ENCODE measurements at places on chromosomes 1 and 21. TPM values are rescaled to one million over a fixed set of nuclear protein-coding genes. Genes with fewer than 3 reads are reported as not detected.

DNA sequence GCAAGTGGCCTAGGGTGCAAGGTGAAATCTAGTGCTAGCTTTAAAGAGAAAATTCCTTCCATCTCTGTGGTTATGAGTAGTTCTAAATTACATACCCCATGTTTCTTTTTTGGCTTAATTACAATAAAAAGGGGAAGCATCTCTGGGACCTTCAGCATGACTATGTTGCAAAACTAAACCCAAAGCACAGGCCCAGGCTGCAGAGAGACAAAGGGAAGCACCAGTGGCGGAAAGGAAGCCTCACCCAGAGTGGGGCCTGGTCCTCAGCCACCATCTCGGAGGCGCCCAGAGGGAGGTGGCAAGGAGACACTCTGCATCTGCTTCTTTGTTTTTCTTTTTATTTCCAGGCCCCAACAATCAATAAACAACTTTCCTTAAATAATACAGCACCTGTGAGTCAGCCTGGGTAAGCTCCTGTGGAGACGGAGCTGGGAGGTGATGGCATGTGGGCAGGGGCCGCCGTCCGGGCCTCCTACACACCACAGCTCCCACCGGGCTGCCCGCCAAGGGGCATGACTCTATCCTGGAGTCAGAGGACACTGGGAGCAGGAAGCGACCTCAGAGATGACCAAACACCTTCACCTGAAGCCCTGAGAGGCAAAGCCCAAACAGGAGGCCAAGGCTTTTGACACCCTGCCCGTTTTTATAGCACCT, 21.7 kb downstream of the ITPKB start:
- H3K27ac ChIP-seq, result no peak overlapping the region
- H3K4me3 ChIP-seq, result no peak overlapping the region
- H3K36me3 ChIP-seq, result no peaks in the 10 kb centered on the region
- DNase-seq, result no peak
- H3K4me1 ChIP-seq, result peaks cover 7% of the 10 kb centered on the region
- H3K27me3 ChIP-seq, result no peaks in the 10 kb centered on the region

- H3K4me3 ChIP-seq, result no peak overlapping the region
- no peak for DNase-seq
- H3K4me1 ChIP-seq, result no peaks in the 10 kb centered on the region
- peaks cover 4% of the 10 kb centered on the region for H3K27me3 ChIP-seq
These were observed 27.6 kb upstream of the SLAMF1 start for GRCh38 chr1:160674415-160674814.

DNA sequence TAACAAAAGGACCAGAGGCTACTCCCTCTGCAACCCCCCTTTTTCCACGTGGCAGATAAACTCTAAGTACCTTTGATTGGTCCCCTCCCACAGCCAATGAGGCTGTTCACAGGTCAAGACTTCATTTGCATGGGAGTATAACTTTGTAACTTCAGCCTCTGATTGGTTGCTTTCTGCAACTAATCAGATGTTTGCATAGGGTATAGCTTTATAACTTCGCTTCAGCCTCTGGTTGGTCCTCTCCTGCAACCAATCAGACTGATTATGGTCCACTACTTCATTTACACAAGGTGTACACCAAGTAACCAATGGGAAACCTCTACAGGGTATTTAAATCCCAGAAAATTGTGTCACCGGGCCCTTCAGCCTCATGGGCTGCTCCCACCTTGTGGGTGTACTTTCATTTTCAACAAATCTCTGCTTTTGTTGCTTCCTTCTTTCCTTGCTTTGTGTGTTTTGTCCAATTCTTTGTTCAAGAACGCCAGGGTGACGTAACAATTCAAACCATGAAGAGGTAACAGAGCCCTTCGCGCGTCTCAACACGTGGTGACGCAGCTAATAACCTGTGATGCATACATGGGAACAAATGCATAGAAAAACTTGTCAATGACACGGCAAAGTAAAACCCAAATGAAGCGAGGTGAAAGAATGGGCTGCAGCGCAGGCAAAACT, 47.2 kb downstream of the VPS26C start:
- H3K36me3 ChIP-seq, result peaks cover 19% of the 10 kb centered on the region
- H3K27me3 ChIP-seq, result no peaks in the 10 kb centered on the region
- peak overlapping the region; percentile 79 for H3K4me3 ChIP-seq
- no peak overlapping the region for H3K27ac ChIP-seq
- no peak for DNase-seq

- peak within 1 kb of the TSS; percentile 83 for H3K4me3 ChIP-seq
- DNase-seq, result peak; percentile 100
- H3K36me3 ChIP-seq, result no peaks in the 10 kb centered on the region
- H3K4me1 ChIP-seq, result peaks cover 19% of the 10 kb centered on the region
These were observed at the start of gene TMEM201 for GRCh38 chr1:9588551-9589143. Gene TMEM201, plus strand, starts transcription at chr1:9588911. Its CDS starts 20 bp downstream, at chr1:9588931.

DNA sequence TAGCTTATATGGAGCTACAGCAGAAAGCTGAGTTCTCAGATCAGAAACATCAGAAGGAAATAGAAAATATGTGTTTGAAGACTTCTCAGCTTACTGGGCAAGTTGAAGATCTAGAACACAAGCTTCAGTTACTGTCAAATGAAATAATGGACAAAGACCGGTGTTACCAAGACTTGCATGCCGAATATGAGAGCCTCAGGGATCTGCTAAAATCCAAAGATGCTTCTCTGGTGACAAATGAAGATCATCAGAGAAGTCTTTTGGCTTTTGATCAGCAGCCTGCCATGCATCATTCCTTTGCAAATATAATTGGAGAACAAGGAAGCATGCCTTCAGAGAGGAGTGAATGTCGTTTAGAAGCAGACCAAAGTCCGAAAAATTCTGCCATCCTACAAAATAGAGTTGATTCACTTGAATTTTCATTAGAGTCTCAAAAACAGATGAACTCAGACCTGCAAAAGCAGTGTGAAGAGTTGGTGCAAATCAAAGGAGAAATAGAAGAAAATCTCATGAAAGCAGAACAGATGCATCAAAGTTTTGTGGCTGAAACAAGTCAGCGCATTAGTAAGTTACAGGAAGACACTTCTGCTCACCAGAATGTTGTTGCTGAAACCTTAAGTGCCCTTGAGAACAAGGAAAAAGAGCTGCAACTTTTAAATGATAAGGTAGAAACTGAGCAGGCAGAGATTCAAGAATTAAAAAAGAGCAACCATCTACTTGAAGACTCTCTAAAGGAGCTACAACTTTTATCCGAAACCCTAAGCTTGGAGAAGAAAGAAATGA, 37.6 kb downstream of the CENPF start:
- H3K4me3 ChIP-seq, result no peak overlapping the region
- no peak for DNase-seq
- H3K4me1 ChIP-seq, result peaks cover 13% of the 10 kb centered on the region

GRCh38 chr1:201360486-201360885, 17.0 kb downstream of the TNNT2 start:
- H3K4me1 ChIP-seq, result no peaks in the 10 kb centered on the region
- no peaks in the 10 kb centered on the region for H3K36me3 ChIP-seq
- H3K27me3 ChIP-seq, result peaks cover 21% of the 10 kb centered on the region
- DNase-seq, result peak; percentile 79
- no peak overlapping the region for H3K27ac ChIP-seq

GRCh38 chr1:183027791-183028190, 4.6 kb downstream of the LAMC1 start:
- H3K36me3 ChIP-seq, result peaks cover 17% of the 10 kb centered on the region
- peak overlapping the region; percentile 94 for H3K27ac ChIP-seq
- H3K27me3 ChIP-seq, result no peaks in the 10 kb centered on the region
- H3K4me1 ChIP-seq, result peaks cover 58% of the 10 kb centered on the region
- peak overlapping the region; percentile 92 for H3K4me3 ChIP-seq
- DNase-seq, result no peak

- no peaks in the 10 kb centered on the region for H3K36me3 ChIP-seq
- peaks cover 26% of the 10 kb centered on the region for H3K4me1 ChIP-seq
- H3K27ac ChIP-seq, result no peak overlapping the region
- no peaks in the 10 kb centered on the region for H3K27me3 ChIP-seq
- H3K4me3 ChIP-seq, result no peak overlapping the region
These were observed 3.9 kb downstream of the DENND1B start for GRCh38 chr1:197771386-197771785.

- H3K4me1 ChIP-seq, result no peaks in the 10 kb centered on the region
- no peak for DNase-seq
- H3K27me3 ChIP-seq, result no peaks in the 10 kb centered on the region
- no peak overlapping the region for H3K4me3 ChIP-seq
These were observed 174.6 kb downstream of the USP25 start for GRCh38 chr21:15904389-15904788.

DNA sequence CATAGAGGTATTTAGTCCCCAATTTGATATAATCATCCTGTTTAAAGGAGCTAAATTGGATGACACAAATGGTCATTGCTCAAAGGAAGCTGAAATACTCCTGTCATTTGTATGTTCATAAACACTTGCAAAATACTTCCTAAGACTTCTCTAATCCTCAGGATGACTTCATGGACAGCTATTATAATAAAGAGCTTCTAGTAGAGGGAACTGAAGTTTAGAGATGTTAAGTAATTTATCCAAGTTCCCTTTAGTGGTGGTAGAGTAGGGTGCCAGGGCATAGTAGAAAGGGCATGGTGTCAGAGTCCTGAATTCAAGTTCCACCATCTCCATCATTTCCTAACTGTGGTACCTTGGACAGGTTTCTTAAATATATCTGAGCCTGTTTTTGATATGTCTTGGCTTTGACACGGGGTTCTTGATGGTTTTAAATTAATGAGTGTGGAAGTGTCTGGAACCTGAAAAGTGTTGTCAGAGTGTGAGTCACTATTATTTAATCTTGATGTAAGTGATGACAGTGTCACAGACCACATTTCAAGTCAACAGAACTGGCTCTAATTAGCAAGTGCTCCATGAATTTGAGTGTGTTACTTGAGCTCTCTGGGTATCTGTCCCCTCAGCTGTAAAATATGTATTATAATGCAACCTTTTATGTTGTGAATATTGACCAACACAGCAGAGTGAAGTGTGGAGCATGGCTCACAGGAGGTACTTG, 12.1 kb upstream of the GBP6 start:
- no peaks in the 10 kb centered on the region for H3K4me1 ChIP-seq
- H3K36me3 ChIP-seq, result no peaks in the 10 kb centered on the region
- no peak overlapping the region for H3K27ac ChIP-seq
- no peak for DNase-seq
- no peak overlapping the region for H3K4me3 ChIP-seq

GRCh38 chr1:147843486-147843885, 59.1 kb upstream of the GJA8 start:
- no peaks in the 10 kb centered on the region for H3K27me3 ChIP-seq
- no peaks in the 10 kb centered on the region for H3K36me3 ChIP-seq
- no peak overlapping the region for H3K4me3 ChIP-seq
- H3K4me1 ChIP-seq, result no peaks in the 10 kb centered on the region
- H3K27ac ChIP-seq, result no peak overlapping the region

DNA sequence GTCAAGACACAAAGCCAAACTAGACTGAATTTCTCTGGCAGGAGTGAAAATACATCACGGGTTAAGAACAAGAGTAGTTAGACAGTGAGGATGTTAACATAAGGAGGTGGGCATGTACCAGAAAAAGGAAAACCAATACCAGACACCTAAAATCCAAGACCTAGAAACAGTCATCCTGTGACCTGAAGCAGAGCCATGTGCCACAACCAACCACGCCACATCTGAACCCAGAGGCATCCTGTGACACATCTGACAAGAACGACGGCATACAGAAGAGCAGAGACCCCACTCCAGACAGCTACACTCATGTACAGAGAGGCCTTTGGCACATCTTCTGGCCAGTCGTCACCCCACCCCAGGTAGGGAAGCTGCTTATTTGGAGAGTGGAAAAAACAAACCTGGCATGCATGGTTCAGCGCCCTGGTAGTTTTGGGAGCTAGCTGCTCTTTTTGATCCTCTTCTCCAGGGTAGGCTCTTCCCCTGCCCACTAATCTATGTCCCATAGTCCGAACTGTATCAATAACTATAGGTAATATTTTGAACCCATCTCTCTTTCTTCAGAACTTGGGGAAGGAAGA, 72.1 kb downstream of the SLC45A1 start:
- no peak for DNase-seq
- peaks cover 16% of the 10 kb centered on the region for H3K4me1 ChIP-seq
- peak overlapping the region; percentile 17 for H3K27ac ChIP-seq
- no peaks in the 10 kb centered on the region for H3K27me3 ChIP-seq
- peaks cover 28% of the 10 kb centered on the region for H3K36me3 ChIP-seq
- H3K4me3 ChIP-seq, result no peak overlapping the region

GRCh38 chr1:26677306-26678115, 18.3 kb upstream of the ARID1A start:
- no peak overlapping the region for H3K27ac ChIP-seq
- H3K4me1 ChIP-seq, result peaks cover 13% of the 10 kb centered on the region
- peak; percentile 76 for DNase-seq
- no peaks in the 10 kb centered on the region for H3K27me3 ChIP-seq
- H3K4me3 ChIP-seq, result peak overlapping the region; percentile 62

DNA sequence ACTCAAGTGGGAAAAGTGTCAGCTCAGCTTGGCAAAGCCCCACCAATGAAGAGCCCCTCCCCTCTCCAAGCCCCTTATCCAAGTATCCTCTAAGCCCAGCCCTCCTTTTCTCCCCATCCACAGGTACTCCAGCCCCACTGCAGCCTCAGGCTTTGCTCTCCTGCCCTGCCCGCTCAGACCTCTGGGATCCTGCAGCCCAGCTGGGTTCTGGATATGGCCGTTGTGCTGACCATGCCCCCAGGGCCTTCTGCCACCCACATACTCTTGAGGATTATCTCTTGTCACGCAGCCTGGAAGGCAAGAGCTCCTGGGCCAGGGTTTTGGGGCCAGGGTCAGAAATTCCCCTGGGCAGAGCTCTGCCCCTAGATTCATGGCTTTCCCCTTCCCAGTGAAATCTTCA, 4.7 kb downstream of the SHISA4 start:
- H3K27ac ChIP-seq, result no peak overlapping the region
- peaks cover 19% of the 10 kb centered on the region for H3K36me3 ChIP-seq
- peaks cover 32% of the 10 kb centered on the region for H3K4me1 ChIP-seq
- DNase-seq, result no peak
- H3K4me3 ChIP-seq, result no peak overlapping the region

DNA sequence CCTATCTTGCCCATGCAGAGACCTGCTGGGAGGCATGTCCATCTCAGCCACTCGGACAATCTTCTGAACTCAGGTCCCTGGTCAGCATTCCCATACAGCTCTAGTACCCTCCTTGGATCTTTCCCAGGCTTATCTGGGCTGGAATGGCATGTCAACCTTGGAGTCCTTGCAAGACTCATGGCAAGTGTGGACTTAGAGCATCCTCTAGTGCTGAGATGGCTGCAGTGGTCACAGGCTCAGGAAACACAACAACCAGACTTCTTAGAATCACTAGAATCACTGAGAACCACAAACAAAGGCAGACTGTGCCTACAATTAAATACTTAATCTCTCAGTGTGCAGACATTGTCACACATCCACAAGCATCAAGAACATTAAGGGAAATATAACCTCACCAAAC, 73.1 kb upstream of the TSHB start:
- H3K27ac ChIP-seq, result no peak overlapping the region
- no peaks in the 10 kb centered on the region for H3K27me3 ChIP-seq
- no peak overlapping the region for H3K4me3 ChIP-seq

- no peaks in the 10 kb centered on the region for H3K36me3 ChIP-seq
- DNase-seq, result peak; percentile 78
- H3K4me3 ChIP-seq, result peak overlapping the region; percentile 98
- H3K27ac ChIP-seq, result peak overlapping the region; percentile 87
- peaks cover 35% of the 10 kb centered on the region for H3K4me1 ChIP-seq
These were observed 1.7 kb downstream of the DCAF8 start for GRCh38 chr1:160260406-160261382.

- no peaks in the 10 kb centered on the region for H3K4me1 ChIP-seq
- no peaks in the 10 kb centered on the region for H3K27me3 ChIP-seq
- H3K36me3 ChIP-seq, result no peaks in the 10 kb centered on the region
- no peak overlapping the region for H3K4me3 ChIP-seq
These were observed 388.2 kb downstream of the PTPRU start for GRCh38 chr1:29624320-29625083.

SLC25A44 gene
- 15.0 TPM for total RNA-seq

PROK1 gene
- not detected for total RNA-seq

THBS3 gene
- total RNA-seq, result 61.9 TPM

C1orf116 gene
- total RNA-seq, result not detected

GUK1 gene
- total RNA-seq, result 278 TPM

KCNN3 gene
- under 0.01 TPM for total RNA-seq

EVA1C gene
- 5.0 TPM for total RNA-seq

RGS4 gene
- total RNA-seq, result 130 TPM

All from osteoblast (primary cell).